Epithelial cell of proximal tubule (primary cell): ENCODE measurements at places on chromosomes 5 and 9. TPM values are rescaled to one million over a fixed set of nuclear protein-coding genes. Genes with fewer than 3 reads are reported as not detected.

- no peak for DNase-seq
These were observed 11.9 kb downstream of the RAPGEF1 start for GRCh38 chr9:131727795-131728545.

DNA sequence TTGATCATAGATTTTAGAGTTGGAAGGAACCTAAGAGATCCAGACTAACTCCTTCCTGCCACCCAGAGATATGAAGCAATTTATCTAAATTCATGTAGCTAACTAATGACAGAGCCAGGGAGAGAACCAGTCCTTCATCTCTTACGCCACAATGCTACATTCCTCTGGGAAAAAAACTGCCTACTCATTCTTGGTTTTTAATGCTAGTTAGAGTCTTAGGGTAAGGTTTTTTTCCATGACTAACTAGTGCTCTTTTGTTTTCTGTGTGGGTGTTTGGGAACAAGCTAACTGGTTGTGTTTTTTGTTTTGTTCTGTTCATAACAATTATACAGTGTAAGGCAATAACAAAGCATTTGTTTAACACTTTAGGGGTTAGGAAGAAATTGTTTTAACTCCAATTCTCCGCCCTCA, 52.4 kb downstream of the SLC44A1 start:
- DNase-seq: peak; percentile 94

- DNase-seq: no peak
These were observed 152.1 kb upstream of the GRAMD2B start for GRCh38 chr5:126271141-126271540.

DNA sequence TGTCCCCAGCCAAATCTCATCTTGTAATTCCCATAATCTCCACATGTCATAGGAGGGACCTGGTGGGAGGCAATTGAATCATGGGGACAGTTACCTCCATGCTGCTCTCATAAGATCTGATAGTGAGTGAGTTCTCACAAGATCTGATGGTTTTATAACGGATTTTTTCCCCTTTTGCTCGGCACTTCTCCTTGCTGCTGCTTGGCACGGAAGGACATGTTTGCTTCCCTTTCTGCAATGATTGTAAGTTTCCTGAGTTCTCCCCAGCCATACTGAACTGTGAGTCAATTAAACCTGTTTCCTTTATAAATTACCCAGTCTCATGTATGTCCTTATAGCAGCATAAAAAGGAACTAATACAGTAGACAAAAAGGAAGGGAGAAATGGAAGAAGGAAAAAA, 76.7 kb upstream of the CCNG1 start:
- no peak for DNase-seq

DNA sequence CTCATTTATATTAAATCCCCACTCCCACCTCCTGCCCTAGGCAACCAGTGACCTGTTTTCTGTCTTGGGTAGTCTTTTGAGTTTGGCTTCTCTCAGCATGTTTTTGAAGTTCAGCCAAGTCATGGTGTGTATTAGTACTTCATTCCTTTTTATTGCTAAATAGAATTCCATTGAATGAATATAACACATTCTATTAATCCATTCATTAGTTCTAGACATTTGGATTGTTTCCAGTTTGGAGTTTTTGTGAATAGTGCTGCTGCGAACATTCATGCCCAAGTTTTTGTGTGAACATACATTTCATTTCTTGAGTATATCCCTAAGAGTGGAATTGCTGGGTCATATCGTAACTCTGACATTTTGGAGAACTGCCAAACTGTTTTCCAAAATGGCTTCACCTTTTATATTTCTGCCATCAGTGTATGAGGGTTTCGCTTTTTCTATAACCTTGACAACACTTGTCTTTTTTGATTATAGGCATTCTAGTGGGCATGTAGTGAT, 2.7 kb downstream of the ZNF346 start:
- no peak for DNase-seq

DNA sequence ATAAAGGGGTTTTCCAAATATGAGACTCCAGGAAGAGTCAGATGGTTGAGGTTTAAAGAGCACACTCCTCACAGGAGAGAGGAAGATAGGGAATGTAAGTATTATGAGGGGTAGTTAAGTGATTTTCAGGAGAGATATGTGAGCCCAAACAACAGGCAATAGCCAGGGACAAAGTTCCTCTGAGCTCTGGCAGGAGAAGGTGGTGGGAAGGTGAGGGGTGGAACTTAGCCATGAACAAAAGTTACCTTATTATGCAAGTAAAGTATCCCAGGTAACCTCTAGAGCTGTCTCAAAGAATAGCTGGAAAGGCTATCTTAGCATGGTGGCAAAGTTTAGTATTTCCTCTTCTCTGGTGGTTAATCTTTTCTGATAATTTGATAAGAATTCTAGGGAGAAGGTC, 450.5 kb upstream of the PTPRD start:
- no peak for DNase-seq

DNA sequence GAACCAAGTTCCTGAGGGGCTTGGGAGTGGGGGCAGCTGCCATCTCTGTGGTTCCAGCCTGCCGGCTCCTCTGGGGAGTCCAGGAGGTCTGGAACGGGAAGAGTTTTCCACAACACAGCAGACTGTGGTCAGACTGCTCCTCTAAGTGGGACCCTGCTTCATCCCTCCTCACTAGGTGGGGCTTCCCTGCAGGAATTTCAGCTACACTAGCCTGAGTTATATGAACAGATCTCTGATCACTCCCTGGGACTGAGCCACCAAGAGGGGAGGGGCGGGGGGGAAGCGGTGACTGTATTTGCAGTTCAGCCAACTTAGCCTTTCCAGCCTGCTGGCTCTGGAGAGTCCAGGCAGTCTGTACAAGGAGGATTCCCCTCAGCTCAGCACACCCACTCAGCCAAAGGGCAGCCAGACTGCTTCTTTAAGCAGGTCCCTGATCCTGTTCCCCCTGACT, 19.4 kb downstream of the DTWD2 start:
- no peak for DNase-seq

- DNase-seq: no peak
These were observed 8.6 kb upstream of the PSAT1 start for GRCh38 chr9:78288214-78288892.

- no peak for DNase-seq
These were observed 77.2 kb downstream of the FBXL7 start for GRCh38 chr5:15577132-15577531.

DNA sequence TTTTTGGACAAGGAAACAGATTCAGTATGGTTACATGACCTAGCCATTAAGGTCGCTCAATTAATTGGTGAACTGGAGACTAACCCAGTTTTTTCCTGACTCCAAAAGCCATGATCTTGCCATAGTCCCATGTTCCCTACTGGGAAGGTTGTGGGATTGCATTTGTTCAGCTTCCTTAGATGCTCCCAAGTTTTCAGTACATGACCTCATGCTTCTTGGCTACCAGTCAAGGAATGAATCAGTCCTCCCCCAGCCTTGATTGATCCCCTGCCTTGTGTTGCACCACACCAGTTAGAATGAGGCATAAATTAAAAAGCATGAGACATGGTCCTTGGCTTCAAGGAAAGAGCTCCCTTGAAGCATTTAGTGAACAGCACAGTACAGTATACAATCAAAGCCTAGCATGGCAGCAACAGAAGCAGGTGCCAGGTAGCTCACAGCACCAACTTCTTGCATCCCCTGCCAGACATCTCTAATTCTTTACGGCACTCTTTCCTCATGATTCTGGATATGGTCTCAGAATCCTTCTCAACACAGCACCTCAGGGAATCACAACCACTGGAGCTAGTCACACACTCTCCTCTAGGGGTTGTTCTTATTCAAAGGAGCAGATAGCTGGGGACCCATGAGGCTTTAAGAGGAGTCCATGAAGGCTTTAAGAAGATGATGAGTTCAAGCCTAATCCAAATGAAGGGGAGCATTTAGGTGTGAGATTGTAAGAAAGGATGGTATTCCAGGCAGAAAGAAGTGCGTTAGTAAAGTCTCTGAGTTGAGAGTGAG, 295.5 kb upstream of the CLINT1 start:
- peak; percentile 94 for DNase-seq

DNA sequence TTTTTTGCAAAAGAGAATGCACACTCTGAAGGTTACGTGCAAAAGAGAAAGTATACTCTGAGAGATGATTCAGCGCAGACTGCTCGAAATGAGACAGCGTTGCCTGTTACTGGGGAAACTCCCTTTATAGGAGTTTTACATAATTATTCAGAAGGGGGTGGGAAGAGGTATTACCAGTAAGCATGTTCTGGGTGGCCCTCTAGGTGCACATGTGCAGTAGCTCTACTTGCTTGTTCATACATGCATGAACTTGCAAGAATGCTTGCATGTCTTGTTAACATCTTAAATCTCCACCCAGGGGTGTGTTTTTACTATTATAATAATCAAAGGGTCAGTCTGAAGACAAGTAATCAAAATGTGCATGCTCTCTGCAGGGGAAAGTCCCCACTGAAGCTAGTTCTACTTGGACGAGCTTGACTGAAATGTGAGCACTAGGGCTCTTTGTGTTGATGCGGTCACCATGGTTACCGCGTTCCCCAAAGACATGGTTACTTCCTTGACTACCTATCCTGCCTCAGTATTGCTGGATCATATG, 75.5 kb downstream of the SGCD start:
- peak; percentile 64 for DNase-seq

DNA sequence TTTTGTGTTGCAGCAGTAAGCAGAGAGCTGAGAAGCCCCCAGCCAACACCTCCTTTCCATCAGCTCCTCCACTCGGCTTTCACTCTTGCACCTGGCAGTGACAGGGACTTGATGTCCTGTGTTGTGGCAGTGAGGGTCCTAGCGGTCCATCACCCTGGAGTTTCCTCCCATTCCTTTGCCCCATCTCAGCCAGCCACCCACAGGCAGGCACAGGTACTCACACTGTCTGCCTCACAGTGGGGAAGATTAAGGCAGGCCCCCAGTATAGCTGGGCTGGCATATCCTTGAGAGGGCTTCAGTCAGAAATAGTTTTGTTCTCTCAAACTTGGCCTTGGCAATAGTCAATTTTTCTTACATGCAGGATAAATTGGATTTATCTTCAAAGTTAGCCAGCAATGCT, 362.7 kb downstream of the GADD45G start:
- DNase-seq: no peak

The C1QTNF3 gene
- total RNA-seq: 0.36 and 2.8 TPM in 2 replicates

The FGF1 gene
- 1.2 and 4.7 TPM in 2 replicates for total RNA-seq

The PPP1R26 gene
- 23.2 and 26.3 TPM in 2 replicates for total RNA-seq

The PLAC8L1 gene
- 0.58 TPM in 1 of 2 replicates, not detected in the other for total RNA-seq

The GDA gene
- 1.2 and 2.4 TPM in 2 replicates for total RNA-seq

The RANBP17 gene
- total RNA-seq: 3.3 and 15.0 TPM in 2 replicates

The C9orf153 gene
- not detected in 2 replicates for total RNA-seq

The DDX4 gene
- total RNA-seq: not detected in 2 replicates

The SPATA31C1 gene
- 0.14 TPM in 1 of 2 replicates, not detected in the other for total RNA-seq

The NR4A3 gene
- total RNA-seq: 0.07 TPM in 1 of 2 replicates, not detected in the other

The TRIM36 gene
- 3.9 and 4.8 TPM in 2 replicates for total RNA-seq

The KLF4 gene
- 7.4 and 13.1 TPM in 2 replicates for total RNA-seq
